ENCODE measurements at places on chromosomes 13 and 19.

DNA sequence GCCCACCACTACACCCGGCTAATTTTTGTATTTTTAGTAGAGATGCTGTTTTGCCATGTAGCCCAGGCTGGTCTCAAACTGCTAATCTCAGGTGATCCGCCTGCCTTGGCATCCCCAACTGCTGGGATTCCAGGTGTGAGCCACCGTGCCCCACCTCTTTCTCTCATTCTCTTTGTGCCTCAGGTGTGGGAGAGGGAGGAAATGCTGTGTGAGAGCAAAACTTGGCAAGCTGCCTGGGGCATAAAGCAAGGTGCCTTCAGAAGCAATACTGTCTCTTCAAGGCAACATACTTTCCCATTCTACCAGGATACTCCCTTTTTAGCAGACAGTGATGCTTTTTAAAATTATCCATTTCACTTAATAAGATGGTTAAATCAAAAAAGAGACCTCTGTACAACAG, 53.2 kb upstream of the RFC3 start:
- DNase-seq, result no peak

- no peak for DNase-seq
Measured at GRCh38 chr13:103540382-103540765, 474.2 kb upstream of the SLC10A2 start.

DNA sequence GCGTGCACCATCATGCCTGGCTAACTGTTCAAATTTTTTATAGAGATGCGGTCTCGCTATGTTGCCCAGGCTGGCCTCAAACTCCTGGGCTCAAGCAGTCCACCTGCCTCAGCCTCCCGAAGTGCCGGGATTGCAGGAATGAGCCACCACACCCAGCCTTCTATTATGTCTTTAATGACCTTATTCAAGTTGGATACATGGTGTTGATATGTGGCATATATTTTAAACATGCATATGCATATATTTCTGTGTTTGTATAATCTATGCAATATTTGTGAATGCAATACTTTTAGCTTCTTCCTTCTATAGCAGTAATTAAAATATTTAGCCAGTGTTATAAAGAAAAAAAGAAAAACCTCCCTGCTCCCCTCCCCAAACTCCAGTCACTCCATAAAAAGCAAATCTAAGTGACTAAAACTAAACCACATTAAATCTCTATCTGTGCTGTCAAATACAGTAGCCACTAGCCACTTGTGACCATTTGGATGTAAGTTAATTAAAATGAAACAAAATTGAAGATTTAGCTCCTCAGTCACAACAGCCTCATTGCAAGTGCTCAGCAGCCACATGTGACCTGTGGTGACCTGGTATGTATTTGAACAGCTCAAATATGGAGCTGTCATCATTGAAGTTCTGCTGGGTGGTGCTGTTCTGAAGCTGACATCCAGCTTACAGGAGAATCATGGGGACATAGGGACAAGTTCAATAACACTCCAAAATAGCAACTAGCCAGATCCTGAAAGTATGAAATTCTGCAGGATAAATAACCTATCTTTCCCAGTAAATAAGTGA, 27.4 kb downstream of the FCGBP start:
- no peak for DNase-seq

- no peak for DNase-seq
Measured at GRCh38 chr19:43504426-43505185, at the start of gene PHLDB3. Gene PHLDB3, minus strand, starts transcription at chr19:43504746. Its CDS starts 628 bp downstream, at chr19:43504118.

- no peak for DNase-seq
Measured at GRCh38 chr19:4800591-4801081, 9.1 kb downstream of the FEM1A start.

GRCh38 chr19:16594131-16594586, 21.9 kb upstream of the SLC35E1 start:
- no peak for DNase-seq

DNA sequence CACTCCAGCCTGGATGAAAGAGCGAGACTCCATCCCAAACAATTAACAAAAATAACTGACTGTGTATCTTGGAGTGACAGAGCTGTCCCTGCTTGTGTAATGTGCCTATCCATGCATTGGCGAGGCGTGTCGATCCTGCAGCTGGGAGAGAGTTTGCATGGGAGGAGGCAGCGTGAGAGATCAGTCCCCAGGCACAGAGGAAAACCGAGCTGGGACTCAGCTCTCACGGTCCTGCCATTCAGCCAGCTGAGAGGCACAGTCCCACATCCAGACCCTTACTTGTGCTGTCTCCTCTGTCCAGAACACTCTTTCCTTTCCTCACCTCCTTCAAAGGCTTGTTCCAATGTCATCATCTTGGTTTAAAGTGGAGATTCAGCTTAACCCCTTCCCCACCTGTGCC, 11.9 kb upstream of the SULT2B1 start:
- DNase-seq, result no peak

DNA sequence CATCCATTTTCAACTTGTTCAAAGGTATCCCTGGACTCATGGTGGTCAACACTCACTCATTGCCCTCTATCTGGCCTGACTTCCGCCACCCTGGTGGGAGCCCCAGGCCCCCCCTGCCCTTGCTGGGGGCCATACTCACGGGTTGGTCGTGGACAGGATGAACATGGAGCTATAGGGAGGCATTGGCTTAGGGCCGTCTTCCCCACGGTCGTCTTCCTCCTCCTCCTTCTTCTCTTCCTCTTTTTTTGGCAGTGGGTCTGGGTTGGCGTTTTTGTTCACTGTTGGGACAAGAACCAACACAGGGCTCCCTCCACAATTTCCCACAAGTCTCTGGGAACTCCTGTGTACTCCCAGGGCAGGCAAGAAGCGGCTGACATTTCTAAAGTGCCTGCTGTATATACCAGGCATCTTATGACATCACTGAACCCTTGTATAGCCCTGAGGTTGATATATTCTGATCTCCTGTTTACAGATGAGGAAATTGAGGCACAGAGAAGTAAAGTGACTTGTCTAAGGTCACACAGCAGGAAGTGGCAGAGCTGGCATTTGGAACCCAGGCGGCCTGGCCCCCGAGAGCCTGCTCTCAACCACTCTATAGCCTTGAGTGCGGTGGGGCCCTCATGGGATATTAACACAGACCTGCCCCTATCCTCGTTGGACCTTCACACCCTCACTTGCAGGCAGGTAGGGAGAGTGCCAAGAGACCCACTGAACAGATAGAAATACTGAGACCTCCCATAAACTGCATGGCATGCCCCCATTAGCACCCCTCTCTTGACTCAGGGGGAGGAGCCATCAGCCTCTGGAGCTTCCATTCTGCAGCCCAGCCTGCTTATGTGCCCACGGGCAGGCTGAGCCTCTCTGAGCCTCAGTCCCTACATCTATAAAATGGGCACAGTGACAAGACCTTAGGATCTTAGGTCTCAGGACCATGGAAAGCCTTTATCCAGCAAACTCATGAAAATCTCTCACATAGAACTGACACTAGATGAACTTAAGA, 135.0 kb downstream of the IER2 start:
- DNase-seq, result no peak
